Activated CD4-positive, CD25-positive, alpha-beta regulatory T cell treated with anti-CD3 and anti-CD28 coated beads, Interleukin-2, amount 50 U/mL, for 72 hours (primary cell): ENCODE measurements at places on chromosomes 7 and 10.

GRCh38 chr7:16923019-16923418 lies 41.2 kb upstream of the AGR3 start:
- DNase-seq: no peak

- DNase-seq: no peak
Measured at GRCh38 chr7:29442146-29442545, 121.5 kb upstream of the PRR15 start.

- DNase-seq: no peak
Measured at GRCh38 chr10:76436981-76437380, 1005.6 kb downstream of the LRMDA start.

- no peak for DNase-seq
Measured at GRCh38 chr7:54556121-54556520, 13.9 kb downstream of the VSTM2A start.

GRCh38 chr7:20403331-20403730 lies 72.6 kb downstream of the ITGB8 start:
- no peak for DNase-seq

- DNase-seq: no peak
Measured at GRCh38 chr10:94104316-94105000, 110.7 kb downstream of the PLCE1 start.

GRCh38 chr7:87886875-87887274 lies 10.6 kb downstream of the DBF4 start:
- DNase-seq: no peak

- no peak for DNase-seq
Measured at GRCh38 chr10:95303535-95303934, 12.7 kb upstream of the PDLIM1 start.

DNA sequence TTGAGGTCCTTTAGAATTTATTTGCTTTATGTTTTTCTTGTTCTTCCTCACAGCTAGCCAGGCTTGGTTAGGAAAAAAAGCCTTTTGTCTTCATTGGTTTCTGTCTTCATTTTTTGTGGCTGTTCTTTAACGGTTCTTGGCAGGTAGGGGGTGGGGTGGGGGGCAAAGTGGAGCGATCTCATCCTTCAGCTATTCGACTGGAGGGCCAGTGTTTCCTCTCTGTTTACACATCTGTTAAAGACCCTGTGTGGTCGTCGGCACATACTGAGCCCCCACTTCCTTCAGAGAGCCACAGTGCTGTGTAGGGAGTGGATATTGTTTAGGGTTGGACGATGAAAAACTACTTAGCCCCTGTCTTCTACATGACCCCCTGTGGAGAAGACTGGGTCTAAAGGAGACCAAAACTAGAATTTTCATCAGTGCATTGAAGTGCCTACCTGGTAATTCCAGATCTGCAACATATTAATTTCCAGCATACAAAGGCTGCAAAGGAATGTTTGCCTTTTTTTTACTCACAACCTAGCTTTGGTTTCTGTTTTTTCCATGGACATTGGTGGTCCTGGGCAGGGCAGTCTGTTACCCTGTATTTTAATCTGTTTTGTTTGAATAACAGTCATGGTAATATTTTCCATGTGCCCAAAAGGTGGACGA lies 29.0 kb downstream of the PRPF18 start:
- DNase-seq: no peak

DNA sequence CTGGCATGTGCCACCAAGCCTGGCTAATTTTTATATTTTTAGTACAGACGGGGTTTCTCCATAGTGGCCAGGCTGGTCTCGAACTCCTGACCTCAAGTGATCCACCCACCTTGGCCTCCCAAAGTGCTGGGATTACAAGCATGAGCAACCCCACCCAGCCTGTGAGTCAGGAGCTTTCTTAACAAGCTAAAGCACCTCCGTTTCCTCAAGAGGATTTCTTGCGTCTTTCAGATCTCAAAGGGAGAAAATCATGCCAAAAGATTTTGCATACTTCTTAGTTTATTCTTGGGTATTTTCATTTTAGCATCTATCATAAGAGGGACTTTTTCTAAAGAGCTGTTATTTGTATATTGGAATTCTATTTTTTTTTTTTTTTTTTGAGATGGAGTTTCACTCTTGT lies 47.9 kb upstream of the FOXK1 start:
- no peak for DNase-seq

DNA sequence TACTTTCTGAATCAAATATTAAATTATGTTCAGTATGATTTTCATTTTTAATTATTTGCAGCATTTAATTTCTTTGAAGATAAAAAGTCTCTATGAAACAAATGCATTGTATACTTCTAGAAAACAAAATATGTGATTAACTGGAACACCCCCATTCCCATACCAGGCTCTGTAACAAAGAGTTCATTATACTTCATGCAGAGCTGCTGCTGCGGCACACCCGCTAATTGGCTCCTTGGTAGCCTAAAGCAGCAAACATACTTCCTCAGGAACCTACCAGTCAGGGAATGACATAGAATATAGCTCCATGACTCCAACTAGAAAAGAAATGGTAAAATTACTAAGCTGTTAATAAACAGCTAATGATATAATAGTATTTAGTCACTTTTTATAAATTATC lies 19.3 kb downstream of the RAB11FIP2 start:
- no peak for DNase-seq

DNA sequence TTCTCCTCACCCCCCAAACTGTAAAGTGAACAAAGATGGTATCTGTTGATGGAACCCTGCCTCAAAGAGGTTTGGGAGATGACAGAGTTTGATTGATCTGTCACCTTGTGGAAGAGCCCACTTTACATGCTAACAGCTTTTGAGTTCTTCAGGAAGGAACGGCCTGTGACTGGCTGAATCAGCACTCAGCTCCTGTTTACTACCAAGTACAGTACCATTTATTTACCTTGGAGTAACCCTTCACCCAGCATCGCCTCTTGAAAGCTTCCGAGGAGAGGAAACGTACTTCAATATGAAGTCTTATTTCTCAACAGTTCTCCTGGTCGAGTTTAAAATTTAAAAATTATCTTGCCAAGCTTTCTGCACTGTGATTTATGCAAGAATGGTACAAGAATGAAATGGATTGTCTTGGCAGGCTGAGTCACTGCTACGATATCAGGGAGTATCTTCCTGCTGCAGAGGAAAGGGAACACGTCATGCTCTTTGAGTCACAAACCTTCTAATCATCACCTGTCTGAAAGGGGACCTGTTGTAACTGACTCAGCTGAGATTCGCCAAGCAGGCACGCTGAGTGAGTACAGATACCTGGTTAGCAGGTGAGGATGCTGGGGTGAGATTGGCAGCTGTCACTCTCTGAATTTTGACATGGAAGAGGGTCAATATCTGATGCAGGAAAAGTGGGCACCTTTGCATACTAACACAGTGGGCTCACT lies 30.1 kb downstream of the KLF6 start:
- no peak for DNase-seq

DNA sequence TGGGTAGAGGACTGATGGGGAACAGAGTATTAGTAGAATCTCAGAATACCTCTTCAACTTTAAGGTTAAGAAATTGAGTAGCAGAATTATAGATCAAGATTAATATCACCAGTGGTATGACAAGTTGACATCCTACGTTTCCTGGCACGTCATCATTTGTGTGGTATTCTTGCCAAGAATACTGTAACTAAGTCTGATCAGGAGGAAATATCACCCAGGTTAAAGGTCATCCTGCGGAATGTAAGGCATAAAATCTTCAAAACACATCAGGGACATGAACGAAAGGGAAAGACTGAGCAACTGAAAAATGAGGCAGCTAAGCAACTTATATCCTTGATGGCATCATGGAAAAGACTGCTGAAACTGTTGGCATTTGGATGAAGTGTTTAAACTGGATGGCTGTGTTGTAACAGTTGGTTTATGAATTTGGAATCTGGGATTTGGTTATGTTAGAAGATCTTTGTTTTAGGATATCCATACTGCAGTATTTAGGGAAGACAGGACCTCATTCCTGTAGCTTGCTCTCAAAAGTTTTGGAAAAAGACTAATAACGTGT lies 86.1 kb downstream of the TRIM24 start:
- no peak for DNase-seq

GRCh38 chr7:50356212-50356944 lies 51.9 kb downstream of the IKZF1 start:
- no peak for DNase-seq

- no peak for DNase-seq
Measured at GRCh38 chr10:73899423-73899822, 11.5 kb upstream of the PLAU start.

DNA sequence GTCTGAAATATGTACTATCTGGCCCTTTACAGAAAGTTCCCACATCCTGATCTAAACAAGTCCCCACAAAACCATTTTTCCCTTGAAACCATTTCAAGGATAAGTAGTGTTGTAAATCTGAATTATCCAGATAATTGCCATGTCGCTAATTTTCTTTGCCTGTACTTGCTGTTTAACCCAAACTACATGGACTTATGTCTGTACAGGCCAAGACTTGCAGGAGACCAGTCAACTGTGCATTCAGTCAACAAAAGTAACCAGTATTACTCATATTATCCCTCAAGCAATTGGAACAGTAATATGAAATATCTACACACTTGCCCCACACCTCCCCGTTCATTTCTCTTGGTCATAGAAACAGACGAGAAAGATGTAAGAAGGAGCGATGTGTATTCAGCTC lies 347.8 kb upstream of the NFE2L3 start:
- no peak for DNase-seq

- no peak for DNase-seq
Measured at GRCh38 chr7:137423321-137423720, 79.8 kb upstream of the PTN start.

DNA sequence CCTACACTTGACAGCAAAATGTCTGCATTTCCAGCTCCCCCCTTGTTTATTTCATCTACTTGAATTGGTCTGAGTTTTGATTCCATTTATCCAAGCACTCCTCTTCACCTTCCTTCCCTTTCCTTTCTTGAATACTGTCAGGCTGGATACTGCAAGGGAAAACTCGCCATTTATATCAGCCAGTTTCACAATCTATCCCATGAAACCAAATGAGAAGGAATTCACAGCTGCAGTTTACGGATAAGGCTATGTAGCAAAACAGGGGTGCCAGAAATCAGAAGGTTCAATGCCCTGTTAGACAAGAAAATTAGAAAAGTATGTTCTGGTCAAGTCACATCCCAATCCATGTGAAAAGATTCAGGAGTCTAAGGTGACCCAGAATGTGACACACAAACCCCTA lies 28.1 kb downstream of the CCDC6 start:
- DNase-seq: no peak

DNA sequence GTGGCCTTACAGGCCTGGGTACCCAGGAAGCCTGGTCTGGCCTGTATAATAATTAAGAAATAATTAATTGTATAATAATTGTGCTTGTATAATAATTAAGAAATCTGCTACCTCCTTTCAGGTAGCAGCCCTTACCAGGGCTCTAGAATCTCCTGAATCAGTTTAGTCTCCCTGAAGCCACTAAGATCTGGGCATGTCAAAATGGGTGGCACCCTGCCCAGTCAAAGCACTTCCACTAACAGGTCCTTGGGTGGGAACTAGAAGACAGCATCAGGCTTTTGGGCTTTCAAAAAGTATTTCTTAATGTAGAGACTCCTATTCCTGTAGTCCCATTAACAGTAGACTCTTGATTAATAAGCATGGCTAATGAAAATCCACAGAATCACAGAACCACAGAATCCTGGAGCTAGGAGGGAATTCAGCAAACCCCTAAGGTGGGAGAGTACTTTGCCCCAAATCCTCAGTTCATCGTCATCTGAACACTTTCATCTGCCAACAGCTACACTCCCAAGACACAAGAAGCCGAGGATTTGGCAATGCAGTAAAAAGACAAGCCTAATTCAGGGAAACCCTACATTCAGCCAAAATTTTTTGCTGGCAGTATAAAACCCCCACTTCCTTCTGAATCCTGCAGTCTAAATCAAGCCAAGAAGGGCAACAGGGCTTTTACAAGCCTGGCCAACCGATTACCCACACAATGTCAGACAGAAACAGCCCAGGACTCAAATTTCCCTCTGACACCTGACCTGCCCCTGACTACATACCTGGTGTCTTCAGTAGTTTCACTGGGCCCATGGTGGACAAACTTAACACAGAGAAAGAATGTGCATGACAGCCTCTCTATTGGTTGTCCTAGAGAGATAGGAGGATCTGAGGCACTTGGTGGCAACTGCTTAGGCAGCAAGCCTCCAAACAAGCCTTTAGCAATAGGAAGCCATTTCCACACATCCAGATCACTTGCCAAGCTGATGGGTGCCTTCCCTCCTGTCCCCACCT lies 5.9 kb upstream of the IL6 start:
- DNase-seq: no peak

GRCh38 chr7:134452419-134452838 lies 6.5 kb downstream of the AKR1B1 start:
- no peak for DNase-seq

GRCh38 chr7:45203936-45204445 lies 46.4 kb downstream of the RAMP3 start:
- no peak for DNase-seq

DNA sequence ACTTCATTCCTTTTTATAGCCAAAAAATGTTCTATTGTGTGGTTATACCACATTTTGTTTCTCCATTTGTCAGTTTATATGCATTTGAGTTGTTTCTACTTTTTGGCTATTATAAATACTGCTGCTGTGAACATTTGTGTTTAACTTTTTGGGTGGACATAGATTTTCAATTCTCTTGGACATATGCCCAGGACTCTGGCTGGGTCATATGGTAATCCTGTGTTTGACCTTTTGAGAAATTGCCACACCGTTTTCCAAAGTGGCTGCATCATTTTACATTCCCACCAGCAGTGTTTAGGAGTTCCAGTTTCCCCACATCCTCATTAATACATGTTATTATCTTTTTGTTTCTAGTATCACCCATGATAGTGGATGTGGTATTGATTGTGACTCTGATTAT lies 39.4 kb downstream of the CSGALNACT2 start:
- no peak for DNase-seq

GRCh38 chr10:131044379-131045111 lies 267.0 kb downstream of the TCERG1L start:
- no peak for DNase-seq

- DNase-seq: no peak
Measured at GRCh38 chr7:26618449-26618848, 245.9 kb downstream of the SKAP2 start.

DNA sequence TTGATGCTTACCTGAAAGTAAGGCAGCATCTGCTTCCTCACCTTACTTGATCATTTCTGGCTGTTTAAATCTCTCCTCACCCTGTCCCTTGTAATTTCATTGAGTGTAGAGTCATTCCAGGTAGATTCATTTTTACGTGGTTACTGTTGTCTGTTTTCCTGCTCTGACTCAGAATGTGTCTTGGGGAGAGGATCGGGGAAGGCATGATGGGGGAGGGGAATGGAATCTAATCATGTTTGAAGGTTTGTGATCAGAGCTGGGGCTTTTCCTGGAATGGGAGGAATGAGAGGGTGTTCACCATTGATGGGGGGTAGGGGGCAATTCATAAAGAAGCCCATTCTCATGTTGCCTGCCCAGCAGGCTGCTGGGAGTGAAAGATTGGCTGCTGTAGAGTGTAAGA lies 18.7 kb downstream of the SEC24C start:
- no peak for DNase-seq

GRCh38 chr10:73339436-73339835 lies 19.2 kb downstream of the CFAP70 start:
- no peak for DNase-seq
